ENCODE measurements at places on chromosomes 2 and 18.

DNA sequence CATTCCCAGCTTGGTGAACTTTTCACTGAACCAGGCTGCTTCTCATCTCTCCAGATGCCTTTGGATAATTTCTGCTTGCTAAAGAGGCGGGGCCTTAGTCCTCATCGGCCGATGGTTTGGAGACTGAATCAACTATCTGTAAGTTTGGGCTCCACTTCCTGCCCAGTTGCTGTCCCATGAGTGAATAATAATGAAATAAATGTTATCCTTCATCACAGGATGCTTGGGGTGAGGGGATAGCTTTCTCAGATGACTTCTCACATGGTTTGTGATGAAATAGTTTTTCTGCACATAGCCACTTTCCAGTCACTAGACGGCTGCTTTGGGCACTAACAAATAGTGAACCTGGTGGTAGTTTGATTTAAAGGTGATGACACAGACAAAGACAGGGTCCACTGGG lies 376.6 kb upstream of the TRIB2 start:
- DNase-seq, result no peak

- no peak for DNase-seq
Observed at GRCh38 chr2:209900638-209901037, 101.8 kb upstream of the RPE start.

GRCh38 chr2:193539188-193539587 lies 1344.5 kb upstream of the TMEFF2 start:
- DNase-seq, result no peak

DNA sequence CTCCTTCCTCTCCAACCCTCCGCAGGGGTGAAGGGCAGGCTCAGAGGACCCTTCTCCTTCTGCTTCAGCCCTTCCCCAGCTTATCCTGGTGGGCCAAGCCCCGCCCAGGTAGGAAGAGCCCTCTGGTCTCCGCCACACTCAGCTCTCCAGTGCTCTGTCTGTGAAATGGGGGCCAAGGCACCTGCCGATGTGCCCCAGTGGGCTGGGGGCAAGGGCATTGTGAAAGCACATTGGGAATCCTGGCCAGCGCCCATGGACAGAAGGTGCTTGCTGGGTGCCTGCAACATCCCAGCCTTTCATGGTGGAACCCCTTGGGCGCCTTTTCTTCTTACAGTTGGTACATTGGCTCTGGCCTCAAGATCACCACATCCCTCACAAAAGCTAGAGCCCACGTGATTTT lies 150.8 kb downstream of the INHBB start:
- no peak for DNase-seq

DNA sequence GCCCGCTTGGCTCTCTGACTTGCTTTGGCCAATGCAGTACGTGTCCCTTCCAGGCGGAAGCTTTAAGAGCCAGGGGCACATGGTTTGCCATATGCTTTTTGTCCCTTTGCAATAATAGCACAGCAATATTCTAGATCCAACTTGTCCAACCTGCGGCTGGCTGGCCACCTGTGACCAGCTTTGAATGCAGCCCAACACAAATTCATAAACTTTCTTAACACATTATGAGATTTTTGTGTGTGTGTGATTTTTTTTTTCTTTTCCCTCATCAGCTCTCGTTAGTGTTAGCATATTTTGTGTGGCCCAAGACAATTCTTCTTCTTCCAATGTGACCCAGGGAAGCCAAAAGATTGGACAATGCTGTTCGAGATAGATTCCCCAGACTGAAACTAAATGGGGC lies 119.3 kb upstream of the SIX3 start:
- DNase-seq, result no peak

DNA sequence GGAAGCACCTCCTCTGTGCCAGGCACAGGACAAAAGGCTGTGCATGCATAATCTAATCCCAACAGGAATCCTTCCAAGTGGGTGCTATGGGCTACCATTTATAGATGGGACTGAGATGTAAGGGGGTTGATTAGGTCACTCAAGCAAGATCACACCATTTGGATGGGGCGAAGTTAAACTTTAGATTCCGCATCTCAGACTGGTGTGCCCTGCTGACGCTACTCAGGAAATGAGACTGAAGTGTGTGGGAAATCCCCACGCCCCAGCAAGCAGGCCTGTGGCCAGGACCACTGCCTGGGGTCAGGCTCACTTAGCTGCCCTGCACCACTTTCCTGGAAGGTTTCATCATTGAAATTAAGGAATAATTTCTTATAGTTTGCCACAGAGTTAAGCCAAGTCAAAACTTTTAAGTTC lies 70.5 kb upstream of the PPP1CB start:
- DNase-seq, result peak; percentile 44

DNA sequence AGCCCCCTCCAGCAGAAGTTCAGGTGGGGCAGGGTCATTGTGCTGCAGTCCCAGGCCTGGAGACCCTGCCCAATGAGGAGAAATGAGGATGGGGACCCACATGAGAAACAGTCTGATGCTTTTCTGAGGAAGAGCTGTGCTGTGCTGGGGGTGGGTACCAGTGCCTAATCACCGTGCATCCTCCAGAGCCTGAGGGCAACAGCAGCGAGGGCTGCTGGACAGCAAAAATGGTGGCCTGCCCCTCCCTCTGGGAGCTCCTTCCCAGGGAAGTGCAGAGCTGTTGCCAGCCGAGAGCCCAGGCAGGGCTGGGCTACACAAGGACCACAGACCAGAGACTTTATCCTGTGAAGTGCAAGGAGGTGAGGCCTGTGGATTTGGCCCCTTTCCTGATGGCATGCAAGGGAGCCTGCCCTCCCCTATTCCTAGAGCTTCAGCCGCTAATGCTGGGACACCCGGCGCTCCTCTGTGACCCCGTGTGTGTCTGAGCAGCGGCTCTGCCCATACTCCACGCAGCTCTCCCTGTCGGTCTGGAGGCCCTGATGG lies 134.8 kb downstream of the DSEL start:
- no peak for DNase-seq

DNA sequence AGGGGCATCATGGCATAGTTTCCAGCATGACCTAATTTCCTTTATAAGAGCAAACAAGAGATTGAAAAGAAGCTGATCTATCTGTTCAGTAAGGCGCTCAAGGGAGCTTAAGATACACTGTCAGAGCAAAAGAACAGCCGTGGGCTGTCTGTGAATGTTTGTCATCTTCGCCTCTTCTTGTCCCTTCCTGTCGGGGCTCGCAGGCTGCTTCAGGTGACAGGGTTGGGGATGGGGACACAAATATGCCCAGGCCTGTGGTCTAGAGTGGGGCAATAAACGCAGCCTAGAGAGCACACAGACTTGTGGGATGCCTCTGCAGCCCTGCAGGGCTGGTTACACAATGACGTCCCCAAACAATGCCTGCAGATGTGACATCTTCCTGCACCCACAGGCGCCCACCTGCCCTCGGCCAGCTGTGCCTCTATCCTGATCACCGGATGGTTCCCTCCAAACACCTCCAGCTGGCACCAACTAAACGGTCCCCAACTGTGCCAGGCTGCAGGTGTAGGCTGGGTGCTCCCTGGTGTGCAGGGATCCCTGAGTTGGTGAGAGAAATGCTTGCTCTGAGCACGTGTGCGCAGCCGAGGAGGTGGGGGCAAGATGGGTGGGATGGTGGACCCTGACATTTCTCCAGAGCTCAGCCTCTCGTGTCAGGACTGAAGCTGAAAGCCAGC lies 72.8 kb downstream of the EDAR start:
- DNase-seq, result no peak

DNA sequence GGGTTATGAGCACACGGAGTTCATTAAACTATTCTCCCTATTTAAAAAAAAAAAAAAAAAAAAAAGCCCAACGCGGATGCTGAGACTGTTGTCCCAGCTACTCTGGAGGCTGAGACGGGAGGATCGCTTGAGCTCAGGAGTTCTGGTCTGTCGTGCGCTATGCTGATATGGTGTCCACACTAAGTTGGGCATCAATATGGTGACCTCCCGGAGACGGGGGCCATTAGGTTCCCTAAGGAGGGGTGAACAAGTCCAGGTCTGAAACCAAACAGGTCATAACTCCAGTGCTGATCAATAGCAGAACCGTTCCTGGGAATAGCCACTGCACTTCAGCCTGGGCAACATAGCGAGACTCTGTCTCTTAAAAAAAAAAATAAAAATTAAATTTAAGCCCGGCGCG lies 12.9 kb upstream of the ANKRD53 start:
- no peak for DNase-seq

DNA sequence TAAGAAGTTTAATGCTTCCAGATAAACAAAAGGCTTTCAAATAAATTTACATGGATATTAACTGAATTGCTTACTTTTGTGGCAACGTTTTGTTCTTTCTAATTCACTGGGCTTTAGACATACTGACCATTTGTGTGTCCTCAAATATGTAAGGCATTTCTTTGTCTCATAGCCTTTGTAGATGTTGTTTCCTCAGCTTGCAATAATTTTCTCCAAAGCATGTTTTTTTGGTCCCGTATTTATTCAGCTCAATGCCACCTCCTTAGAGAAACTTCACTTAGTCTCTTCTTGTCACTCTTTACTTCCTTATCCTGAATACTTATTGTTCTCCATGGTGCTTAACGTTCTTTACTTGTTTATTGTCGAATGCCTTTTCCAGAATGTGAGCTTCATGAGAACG lies 98.5 kb downstream of the NUP35 start:
- no peak for DNase-seq

GRCh38 chr18:74589021-74589420 lies 8.6 kb upstream of the ZNF407 start:
- DNase-seq, result no peak

- no peak for DNase-seq
Observed at GRCh38 chr2:6412533-6413091, 453.1 kb downstream of the CMPK2 start.

GRCh38 chr2:157318884-157319283 lies 6.7 kb downstream of the ERMN start:
- no peak for DNase-seq

GRCh38 chr2:172308253-172308935 lies 119.0 kb upstream of the ITGA6 start:
- no peak for DNase-seq

DNA sequence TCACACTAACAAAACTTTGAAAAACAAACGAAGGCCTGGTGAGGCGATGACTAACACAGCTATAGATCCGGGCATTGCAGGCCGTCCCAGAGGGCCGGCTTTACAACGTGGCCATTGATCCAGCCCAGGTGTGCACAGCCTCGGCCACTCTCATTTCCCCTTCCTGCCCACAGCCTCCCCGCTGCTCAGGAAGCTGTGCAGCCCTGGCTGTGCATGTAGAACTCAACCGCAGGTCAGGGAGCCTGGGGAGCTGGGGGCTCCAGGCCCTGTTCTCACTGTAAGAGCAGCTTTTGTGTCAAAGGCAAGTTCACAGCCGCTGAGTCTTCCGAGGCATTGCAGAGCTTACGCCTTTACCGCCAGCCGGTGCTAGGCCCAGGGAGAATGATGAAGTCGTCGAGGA lies 87.2 kb downstream of the LONRF2 start:
- no peak for DNase-seq

- no peak for DNase-seq
Observed at GRCh38 chr2:37020887-37021796, 54.8 kb upstream of the STRN start.

DNA sequence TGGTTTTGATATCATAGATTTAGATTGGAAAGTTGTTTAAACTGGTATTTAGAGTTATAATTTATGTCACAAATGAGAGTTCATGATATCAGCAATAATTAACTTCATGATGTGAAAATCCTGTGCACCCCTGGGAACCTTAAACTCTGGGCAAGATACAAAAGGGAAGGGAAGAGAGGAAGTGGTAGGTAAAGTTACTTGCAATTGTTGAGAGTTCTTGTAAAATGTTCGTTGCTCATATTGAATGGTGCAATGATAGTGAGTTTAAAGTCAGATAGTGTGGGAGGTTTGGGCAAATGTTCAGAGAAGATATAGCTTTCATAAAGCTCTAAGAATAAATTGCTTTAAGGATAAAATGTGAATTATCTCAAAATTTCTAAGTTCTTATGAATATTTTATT lies 75.4 kb downstream of the SP110 start:
- no peak for DNase-seq

DNA sequence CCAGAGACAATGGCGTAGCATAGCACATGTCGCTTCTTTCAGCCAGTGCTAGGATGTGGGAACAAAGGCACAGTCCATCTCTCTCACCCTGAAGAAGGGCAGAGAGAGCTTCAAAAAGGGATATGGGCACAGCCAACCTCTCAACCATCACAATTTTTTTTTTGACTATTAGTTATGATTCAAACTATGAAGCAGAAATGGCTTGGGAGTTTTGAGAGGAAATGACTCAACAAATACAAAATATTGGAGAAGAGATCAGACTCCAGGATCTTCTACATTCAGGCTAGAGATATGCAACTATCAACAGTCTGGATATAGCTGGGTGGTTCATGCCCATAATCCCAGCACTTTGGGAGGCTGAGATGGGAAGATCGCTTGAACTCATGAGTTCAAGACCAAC lies 109.1 kb downstream of the MCFD2 start:
- DNase-seq, result no peak

- DNase-seq, result no peak
Observed at GRCh38 chr2:46050027-46050426, 247.2 kb upstream of the EPAS1 start.

DNA sequence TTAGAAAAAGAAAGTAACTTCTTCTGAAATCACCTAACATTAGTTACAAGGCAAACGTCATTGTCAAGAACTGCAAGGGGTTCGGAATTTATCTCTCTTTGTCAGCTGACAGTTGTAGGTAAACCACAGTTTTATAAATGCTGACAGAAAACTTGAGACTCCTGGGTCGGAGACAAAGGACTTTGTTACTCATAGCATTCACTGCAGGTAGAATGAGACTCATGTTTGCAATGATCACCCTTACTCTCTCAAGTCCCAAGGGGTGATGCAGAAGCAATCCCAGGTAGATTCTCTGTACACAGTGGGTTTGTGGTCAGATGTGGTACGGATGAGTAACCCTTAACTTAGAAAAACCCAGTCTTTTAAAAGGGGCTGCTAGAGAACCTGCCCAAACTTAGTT lies 757.8 kb downstream of the TRIB2 start:
- no peak for DNase-seq

All from activated CD4-positive, alpha-beta T cell treated with anti-CD3 and anti-CD28 coated beads for 24 hours (primary cell).